ENCODE measurements at places on chromosomes 7 and 10.

- DNase-seq: no peak
These were observed 245.0 kb upstream of the SORCS1 start for GRCh38 chr10:107409522-107409921.

DNA sequence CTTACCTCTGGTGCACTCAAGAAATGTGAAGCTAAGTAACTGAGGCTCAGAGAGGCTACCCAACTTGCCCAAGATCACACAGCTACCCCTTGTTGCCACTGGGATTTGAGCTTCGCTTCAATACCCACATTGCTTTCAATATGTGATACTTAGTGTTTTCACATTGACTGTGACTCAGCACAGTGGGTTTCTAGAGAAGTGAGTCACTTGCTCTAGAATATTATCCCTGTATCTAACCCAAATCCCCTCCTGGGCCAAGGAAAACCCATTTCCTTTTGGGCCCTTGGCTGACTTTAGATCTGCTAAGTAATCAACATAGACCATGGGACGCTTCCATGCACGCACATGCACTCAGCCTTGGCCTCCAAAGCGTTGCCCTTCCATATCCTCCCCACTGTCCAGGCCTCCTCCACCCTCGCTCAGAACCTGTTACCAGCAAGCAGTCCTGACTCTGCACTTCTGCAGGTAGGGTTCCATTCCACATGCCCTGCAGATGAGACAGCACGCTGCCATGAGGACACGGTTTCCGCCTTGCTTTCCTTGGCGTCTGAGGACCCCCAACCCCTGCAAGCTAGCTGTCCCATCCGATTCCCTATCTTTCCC is 87.7 kb upstream of the CHST15 start:
- DNase-seq: no peak

DNA sequence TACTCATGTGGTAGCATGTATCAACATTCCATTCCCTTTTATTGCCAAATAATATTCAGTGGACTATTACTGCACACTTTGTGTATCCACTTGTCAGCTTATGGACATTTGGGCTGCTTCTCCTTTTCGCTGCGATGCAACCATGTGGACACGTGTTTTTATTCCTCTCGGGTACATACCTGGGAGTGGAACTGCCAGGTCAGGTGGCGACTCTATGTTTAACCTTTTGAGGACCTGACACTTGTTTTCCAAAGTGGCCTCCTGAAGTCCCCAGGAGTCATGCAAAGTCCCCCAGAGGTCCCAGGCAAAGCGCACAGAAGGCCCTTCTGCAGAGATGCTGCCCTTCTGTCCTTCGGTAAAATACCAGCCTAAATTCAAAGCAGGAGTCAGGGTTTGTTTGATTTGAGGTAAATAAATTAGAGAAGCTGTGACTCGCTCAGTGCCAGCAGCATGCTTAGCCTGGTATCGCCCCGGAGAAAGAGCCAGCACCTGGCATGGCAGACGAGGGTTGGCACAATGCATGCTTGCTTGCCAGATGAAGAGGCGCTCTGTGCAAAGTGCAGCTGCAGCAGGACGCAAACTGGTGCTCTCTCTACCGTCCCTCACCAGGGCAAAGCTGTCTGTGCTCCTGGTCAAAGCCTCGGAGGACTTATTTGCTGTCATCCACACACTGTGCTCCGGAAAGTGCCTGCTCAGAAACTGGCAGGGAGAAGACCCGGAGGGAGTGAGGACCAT is 37.8 kb downstream of the HIPK2 start:
- no peak for DNase-seq

DNA sequence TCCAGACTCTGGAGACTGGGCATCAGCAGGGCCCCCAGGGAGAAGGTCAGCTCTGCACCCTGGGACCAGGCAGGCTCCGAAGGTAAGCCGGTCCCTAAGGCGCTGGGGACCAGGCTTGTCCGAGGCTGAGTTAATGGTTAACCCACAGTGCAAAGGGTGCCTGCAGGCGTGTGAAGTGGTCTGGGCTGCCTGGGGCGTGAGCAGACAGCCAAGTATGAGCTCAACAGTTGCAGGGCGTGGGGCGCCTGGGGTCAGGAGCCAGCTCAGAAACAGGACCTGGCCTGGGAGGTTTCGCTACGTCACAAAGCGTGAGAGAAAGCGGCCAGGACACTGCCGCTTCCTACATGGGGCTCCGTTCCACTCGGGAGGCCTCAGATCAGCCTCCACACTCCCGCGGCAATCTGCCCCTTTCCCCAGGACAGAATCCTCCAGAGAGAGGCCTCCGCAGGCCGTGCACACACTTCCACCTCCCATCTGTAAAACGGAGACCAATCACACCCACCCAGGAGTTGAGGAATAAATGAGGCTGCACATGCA is 16.0 kb downstream of the PDGFA start:
- no peak for DNase-seq

- no peak for DNase-seq
These were observed 584 bp upstream of the ZMIZ1 start for GRCh38 chr10:79068203-79068561.

GRCh38 chr10:35331894-35332640 is 4.2 kb upstream of the CCNY start:
- DNase-seq: no peak
